ENCODE measurements at places on chromosomes 6 and 20. TPM values are rescaled to one million over a fixed set of nuclear protein-coding genes. Genes with fewer than 3 reads are reported as not detected.

Gene MEI4
- not detected for total RNA-seq

Gene HRH3
- total RNA-seq: not detected

Gene C20orf204
- total RNA-seq: 0.92 TPM

Gene SPINT3
- not detected for total RNA-seq

Gene DTD1
- total RNA-seq: 84.1 TPM

Gene FAM209B
- not detected for total RNA-seq

Gene VSX1
- total RNA-seq: not detected

Gene RBBP8NL
- total RNA-seq: not detected

Gene KIAA1755
- total RNA-seq: 1.9 TPM

Gene HTR1E
- total RNA-seq: not detected

Gene NUP43
- 11.8 TPM for total RNA-seq

Gene E2F1
- 1.5 TPM for total RNA-seq

Gene KIFC1
- 1.4 TPM for total RNA-seq

Gene TFAP2C
- under 0.01 TPM for total RNA-seq

Gene FOXO3
- 26.9 TPM for total RNA-seq

Gene BMP2
- total RNA-seq: 8.8 TPM

Gene RAB44
- total RNA-seq: under 0.01 TPM

Gene NHLRC1
- total RNA-seq: 1.8 TPM

Gene GPR63
- total RNA-seq: 1.4 TPM

Gene C2
- 5.4 TPM for total RNA-seq

Gene GMEB2
- 8.4 TPM for total RNA-seq

Gene ABCF1
- 33.4 TPM for total RNA-seq

Gene RAMACL
- 4.1 TPM for total RNA-seq

Gene HLA-DRB1
- not detected for total RNA-seq

Gene CTCFL
- total RNA-seq: not detected

Gene COL12A1
- total RNA-seq: 686 TPM

Gene PAX1
- total RNA-seq: not detected

Gene MOCS3
- total RNA-seq: 8.7 TPM

Gene EDN3
- not detected for total RNA-seq

Gene PTGIS
- 605 TPM for total RNA-seq

Gene HCRTR2
- total RNA-seq: not detected

Gene TRAPPC3L
- 0.14 TPM for total RNA-seq

Gene ALDH8A1
- total RNA-seq: 0.46 TPM

Gene HLA-G
- 0.14 TPM for total RNA-seq

Gene DEFB110
- total RNA-seq: not detected

Gene UQCC2
- total RNA-seq: 29.7 TPM

Gene CFAP61
- total RNA-seq: under 0.01 TPM

Gene C6orf58
- under 0.01 TPM for total RNA-seq

Gene TMC2
- total RNA-seq: 0.18 TPM

Gene DDO
- total RNA-seq: 1.3 TPM

Gene OPRM1
- total RNA-seq: not detected

Gene EPB41L1
- 24.5 TPM for total RNA-seq

Gene DACT2
- 0.85 TPM for total RNA-seq

Gene HSPA1B
- total RNA-seq: 113 TPM

Gene OR2B6
- not detected for total RNA-seq

Gene SLC35D3
- not detected for total RNA-seq

Gene SLC35F1
- total RNA-seq: under 0.01 TPM

Gene OR2B2
- total RNA-seq: not detected

Gene CEBPB
- total RNA-seq: 77.2 TPM

Gene PKIB
- total RNA-seq: 1.1 TPM

Gene UBR2
- total RNA-seq: 29.2 TPM

Gene TSHZ2
- 0.43 TPM for total RNA-seq

Gene KHDC1
- 2.6 TPM for total RNA-seq

Gene ASIP
- not detected for total RNA-seq

Gene EPPIN
- not detected for total RNA-seq
